ENCODE measurements at places on chromosomes 3 and 15.
A peak's percentile ranks its signal among the peaks of the same experiment; 100 is the strongest.

DNA sequence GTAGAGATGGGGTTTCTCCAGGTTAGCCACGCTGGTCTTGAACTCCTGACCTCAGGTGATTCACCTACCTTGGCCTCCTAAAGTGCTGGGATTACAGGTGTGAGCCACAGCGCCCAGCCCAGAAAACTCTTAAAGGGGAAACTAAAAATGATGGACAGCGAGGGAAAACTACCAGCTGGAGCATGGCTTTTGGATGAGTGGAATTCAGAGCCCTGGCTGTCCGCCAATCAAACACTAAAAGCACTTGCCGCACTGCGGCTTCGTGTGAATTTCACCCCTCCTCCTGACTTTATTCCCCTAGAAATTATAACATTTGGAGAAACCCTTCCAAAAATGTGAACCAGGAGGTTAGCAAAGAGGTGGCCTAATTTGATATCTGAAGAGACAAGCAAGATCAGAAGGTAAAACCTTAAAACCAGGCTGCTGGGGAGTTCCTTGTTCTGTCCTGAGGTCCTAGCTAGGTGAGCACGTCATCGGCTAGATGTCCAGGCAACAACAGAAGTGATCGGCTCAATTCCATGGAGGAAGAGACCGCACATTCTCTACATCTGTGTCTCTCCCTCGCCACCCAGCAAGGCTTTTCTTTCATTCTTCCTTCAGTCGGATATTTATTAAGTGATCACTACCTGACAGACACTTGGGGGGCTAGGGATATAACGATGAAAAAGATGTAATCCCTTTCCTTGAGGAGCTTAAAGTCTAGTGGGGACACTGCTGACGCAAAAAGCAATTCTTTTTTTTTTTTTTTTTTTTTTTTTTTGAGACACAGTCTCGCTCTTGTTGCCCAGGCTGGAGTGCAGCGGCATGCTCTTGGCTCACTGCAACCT lies 1.7 kb downstream of the TM4SF19 start:
- DNase-seq = no peak

DNA sequence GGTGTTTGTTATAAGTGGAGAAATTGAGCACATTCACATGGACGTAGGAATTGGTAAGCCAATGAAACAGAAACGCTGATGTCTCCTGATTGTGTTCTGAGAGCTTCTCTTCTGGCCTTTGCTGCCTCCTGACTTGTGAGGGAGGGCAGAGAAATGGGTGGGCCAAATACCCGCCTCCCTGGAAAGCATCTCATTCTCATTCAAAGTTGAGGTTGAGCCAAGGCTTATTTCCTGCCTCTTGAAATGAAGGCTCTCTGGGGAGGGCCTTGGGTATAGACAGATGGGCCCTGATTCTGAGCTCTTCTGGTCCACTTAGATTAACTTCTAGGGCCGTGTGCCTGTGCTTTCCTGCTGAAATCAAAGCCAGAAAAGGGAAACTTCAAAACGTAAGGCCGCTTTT lies 57.4 kb upstream of the MYZAP start:
- no peak for DNase-seq

DNA sequence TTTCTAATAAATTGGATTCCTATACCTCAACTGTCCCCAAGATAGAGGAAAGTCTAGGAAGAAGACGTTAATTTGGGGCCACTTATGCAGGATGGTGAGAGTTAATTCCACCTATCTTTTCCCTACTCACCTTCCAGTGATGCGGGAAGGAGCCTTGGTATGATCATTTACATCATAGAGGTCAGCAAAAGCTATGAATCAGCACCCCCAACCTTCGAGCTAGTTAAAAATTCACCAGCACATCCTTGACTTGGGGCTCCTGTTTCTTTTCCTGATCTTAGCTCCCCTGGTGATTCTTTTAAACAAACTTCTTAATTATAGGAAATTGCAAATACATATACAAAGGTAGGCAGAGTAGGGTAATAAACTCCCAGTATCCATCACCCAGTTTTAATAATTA lies 366.6 kb downstream of the SOX2 start:
- no peak for DNase-seq

- no peak for DNase-seq
Measured at GRCh38 chr3:177333533-177334520, 136.5 kb upstream of the TBL1XR1 start.

GRCh38 chr3:194720048-194720447 lies 34.4 kb downstream of the FAM43A start:
- DNase-seq = no peak

GRCh38 chr3:31014317-31015040 lies 120.0 kb upstream of the GADL1 start:
- no peak for DNase-seq

DNA sequence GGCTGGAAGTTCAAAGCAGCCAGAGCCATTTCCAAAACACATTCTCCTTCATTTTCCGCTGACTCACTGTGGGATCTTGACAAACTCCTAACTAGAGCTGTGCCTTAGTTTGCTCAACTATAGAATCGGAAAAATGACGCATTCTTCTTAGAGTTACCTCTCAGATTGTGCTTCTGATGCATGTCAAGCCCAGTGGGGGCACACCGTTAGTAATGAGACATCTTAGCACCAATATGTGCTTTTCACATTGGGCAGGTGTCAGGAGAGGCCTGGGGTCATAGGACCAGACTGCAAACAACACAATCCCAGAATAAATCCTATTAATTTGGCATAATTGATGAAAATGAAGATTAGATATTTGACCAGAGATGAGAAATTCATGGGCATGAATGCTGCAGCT lies 71.3 kb upstream of the UBE3A start:
- DNase-seq = no peak

- no peak for DNase-seq
Measured at GRCh38 chr3:87788516-87788915, 270.3 kb downstream of the CGGBP1 start.

DNA sequence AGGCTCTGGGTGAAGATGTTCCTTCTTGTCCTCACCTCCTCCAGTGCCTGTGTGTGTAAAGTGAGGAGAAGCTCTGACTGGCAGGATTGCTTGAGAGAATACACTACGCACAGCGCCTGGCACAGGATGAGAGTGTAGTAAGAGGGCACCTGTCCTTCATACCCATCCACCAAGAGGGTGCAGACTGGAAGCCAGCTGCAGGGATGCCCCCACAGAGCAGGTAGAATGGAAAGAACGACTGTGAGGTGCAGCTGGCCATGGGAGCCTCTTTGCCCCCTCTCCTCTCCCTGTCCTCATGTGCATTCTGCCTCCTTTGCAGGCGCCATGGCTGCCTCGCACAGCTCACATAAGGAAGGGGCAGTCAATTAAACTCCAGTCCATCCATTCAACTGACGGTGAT lies 12.3 kb downstream of the FBXL22 start:
- no peak for DNase-seq

GRCh38 chr15:95684693-95685115 lies 645.8 kb upstream of the NR2F2 start:
- no peak for DNase-seq

- DNase-seq = peak; percentile 74
Measured at GRCh38 chr15:43511012-43511885, 6.2 kb upstream of the MAP1A start.

GRCh38 chr15:77168616-77169015 lies 97.7 kb upstream of the TSPAN3 start:
- no peak for DNase-seq

GRCh38 chr15:92028389-92028724 lies 174.8 kb downstream of the SLCO3A1 start:
- no peak for DNase-seq

DNA sequence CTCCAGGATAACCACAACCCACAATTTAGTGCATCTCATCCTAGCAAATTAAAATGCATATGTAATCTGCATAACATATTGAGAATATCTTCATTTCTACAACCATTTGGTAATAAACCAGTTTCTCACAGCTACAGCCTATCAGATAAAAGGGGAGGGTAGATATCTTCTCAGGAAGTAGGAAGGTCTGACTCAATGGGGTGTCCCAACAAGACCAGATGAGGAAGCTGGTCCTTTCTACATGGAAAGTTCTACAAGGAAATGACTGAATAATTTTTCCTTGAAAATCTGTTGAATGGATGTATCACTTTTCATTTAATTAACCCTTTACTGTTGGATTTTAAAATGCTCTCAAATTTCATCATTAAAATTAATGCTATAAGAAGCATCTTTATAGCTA lies 17.4 kb upstream of the TMPRSS7 start:
- no peak for DNase-seq

DNA sequence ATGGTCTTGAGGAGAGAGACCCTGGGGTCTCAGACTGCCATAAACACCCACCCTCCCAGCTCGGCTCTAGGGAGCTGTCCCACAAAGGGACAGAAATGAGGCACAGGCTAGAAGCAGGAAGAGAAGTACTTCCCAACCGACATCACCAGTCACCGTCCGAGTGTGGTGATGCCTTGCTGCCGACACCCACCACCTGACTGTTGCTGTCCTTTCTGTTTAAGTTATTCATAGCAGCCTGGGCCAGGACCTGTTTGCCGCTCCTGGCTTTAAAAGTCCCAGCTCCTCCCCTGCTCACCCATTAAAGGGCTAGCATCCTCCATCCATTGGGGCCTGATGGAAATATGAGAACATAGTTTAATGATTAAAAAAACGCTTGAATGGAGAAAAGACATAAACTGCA lies 13.2 kb upstream of the SPG11 start:
- no peak for DNase-seq

DNA sequence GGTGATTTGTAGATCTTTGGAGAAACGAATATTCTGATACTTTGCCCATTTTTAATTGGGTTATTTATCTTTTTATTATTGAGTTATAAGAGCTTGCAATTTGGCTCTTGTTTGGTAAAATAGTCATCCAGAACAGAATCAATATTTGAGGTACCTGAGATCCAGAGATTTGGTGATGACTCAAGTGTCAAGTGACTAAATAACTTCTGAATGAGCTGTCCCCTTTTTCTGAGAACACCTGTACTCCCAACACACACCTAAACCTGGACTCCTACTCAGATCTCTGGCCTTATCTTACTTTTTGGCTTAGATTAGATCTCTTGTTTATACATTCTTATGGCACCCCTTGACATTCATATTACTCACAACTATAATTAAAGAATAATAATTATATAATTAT lies 3.1 kb upstream of the TRA2B start:
- DNase-seq = no peak

DNA sequence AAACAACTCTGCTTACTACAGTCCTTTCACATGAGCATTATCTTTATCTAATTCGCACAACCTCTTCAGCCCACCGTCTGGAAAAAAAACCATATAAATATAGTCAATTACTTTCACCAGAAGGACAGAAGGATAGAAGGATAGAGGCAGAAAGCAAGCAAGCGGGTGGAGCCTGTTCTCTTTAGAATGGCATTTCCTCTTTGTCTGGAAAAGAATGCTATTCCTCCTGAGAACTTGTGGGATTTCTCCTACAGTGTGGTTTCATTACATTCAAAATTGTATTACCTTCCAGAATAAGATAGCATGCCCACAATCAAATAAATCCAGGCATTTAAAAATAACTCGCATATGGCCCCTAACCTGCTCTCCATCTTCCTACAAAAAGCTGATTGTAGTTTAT lies 23.1 kb downstream of the SLC30A4 start:
- no peak for DNase-seq

DNA sequence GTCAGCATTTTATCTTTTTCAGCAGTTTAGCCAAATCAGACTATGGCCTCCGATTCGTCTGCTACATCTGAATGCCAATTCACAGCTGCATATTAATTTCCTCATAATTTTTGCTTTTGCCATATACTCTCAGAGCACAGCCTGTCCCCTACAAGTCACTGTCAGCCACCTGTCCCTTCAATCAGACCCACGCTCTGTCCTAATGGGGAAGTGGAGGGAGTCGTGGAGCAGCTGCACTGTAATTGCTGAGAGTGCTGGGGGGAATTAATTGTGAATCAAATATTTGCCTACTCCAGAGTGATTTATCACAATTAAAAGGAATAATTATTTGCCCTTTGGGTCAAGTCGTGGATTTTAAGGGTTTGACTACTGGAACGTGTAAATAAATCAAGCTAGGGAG lies 75.5 kb downstream of the EBLN2 start:
- no peak for DNase-seq

DNA sequence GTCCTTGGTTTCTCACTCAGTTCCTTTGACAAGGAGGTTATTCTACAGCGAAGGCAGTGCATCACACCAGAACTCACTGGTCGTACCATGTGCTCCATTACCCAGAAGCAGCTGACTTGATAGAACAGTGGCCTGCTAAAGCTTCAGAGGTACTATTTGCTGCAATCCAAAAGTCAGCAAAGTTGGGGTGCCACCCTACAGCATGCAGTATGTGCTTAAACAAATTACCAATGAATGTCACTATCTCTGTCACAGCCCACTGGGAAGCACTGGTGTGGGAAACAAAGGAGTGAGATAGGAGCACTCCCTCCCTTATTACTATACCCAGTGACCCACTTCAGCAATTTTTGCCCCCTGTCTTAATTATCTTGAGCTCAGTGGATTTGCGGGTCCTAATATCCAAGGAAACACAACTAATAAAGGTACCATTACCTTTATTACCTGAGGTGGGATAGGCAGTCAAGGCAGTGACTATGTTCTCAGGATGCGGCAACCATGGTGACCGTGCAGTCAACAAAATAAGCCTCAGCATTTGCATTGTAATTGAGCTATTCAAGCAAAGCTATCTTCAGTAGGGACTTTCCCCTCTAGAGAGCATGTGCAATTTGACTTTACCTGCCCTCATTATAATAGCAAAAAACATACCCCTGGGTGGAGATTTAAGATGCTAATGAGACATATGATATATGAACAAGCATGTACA lies 199.4 kb downstream of the OCA2 start:
- DNase-seq = no peak

- DNase-seq = no peak
Measured at GRCh38 chr15:53159458-53159857, 369.3 kb upstream of the ONECUT1 start.

DNA sequence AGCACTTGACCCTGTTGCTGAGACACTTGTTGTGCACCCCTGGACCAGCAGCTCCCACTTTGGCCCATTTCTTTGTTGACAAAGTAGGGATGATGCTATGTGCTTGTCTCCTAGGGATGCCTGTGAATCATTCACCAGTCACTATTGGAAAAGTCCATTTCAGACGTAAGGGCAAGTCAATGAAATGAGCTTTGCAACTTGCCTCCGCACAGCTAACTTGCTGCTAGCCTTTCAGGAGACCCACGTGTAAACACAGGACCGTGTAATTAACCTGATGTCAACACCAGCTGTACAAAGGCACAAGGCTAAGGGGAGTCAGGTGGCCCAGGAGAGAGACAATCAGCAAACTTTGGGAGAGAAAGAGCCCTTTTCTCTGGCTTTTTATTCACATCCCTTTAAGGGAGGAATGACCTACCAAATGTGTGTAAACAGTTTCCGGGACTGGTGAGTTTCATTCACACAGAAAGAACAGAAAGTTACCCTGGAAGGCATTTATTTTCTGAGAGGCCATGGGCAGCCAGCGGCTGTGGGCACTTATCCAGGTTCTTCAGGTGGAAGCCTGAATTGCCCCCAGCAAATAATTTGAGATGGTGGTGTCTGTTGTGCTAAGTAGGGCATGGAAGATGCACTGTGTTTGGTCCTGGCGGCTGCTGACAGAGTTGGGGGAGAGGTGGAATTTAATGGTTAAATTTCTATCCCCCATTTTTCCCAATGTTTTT lies 54.0 kb downstream of the TIPARP start:
- DNase-seq = no peak

- DNase-seq = no peak
Measured at GRCh38 chr3:196120291-196120951, 38.5 kb upstream of the TFRC start.

Data from G401 (cell line).